ENCODE measurements at places on chromosomes 16 and 17. TPM values are rescaled to one million over a fixed set of nuclear protein-coding genes. Genes with fewer than 3 reads are reported as not detected.

TMEM235 gene
- total RNA-seq: not detected

TLCD3B gene
- 1.8 TPM for total RNA-seq

RUNDC3A gene
- 0.42 TPM for total RNA-seq

ACBD4 gene
- total RNA-seq: 13.5 TPM

KCNG4 gene
- not detected for total RNA-seq

TMEM238L gene
- total RNA-seq: not detected

RABEP1 gene
- total RNA-seq: 57.3 TPM

NRN1L gene
- total RNA-seq: not detected

ASGR2 gene
- total RNA-seq: not detected

IGFALS gene
- not detected for total RNA-seq

MFAP4 gene
- total RNA-seq: not detected

TMEM220 gene
- 1.3 TPM for total RNA-seq

TBC1D26 gene
- not detected for total RNA-seq

TBC1D3B gene
- 8.9 TPM for total RNA-seq

HNF1B gene
- 2.9 TPM for total RNA-seq

HSD11B2 gene
- total RNA-seq: 5.2 TPM

CDH11 gene
- total RNA-seq: not detected

TLE7 gene
- total RNA-seq: not detected

ADORA2B gene
- total RNA-seq: 1.9 TPM

TAF15 gene
- total RNA-seq: 338 TPM

CD68 gene
- total RNA-seq: 3.2 TPM

TSPOAP1 gene
- 23.6 TPM for total RNA-seq

C1QTNF1 gene
- not detected for total RNA-seq

EXOC7 gene
- 108 TPM for total RNA-seq

RNF43 gene
- 0.95 TPM for total RNA-seq
